ENCODE measurements at places on chromosomes 13 and 19.

DNA sequence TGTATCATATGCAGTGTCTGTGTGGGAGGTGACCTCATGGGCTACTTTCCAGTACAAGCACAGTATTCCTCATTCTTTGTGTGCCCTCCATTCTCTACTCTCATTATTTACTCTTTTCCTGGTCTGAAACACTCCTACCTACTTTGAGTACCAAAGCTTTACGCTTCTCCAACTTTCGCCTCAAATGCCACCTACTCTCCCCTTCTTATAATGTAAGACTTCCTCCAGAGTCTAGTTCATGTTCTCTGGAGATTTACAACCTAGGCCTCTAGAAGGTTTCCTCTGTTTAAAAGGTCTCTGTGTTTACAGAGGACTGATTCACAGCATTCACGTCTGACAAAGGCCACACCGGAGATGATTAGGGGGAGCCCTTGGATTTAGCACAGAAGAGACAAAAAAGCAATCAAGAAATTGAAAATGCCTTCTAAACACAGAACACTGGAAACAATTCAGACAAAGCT, 302.0 kb downstream of the KLF12 start:
- no peak for DNase-seq

GRCh38 chr19:1284293-1284978, 1.2 kb upstream of the EFNA2 start:
- no peak for DNase-seq

GRCh38 chr19:29942404-29943261, 594 bp downstream of the URI1 start:
- peak; percentile 70 for DNase-seq

GRCh38 chr13:110874508-110874960, 40.3 kb downstream of the ANKRD10 start:
- peak; percentile 78 for DNase-seq

DNA sequence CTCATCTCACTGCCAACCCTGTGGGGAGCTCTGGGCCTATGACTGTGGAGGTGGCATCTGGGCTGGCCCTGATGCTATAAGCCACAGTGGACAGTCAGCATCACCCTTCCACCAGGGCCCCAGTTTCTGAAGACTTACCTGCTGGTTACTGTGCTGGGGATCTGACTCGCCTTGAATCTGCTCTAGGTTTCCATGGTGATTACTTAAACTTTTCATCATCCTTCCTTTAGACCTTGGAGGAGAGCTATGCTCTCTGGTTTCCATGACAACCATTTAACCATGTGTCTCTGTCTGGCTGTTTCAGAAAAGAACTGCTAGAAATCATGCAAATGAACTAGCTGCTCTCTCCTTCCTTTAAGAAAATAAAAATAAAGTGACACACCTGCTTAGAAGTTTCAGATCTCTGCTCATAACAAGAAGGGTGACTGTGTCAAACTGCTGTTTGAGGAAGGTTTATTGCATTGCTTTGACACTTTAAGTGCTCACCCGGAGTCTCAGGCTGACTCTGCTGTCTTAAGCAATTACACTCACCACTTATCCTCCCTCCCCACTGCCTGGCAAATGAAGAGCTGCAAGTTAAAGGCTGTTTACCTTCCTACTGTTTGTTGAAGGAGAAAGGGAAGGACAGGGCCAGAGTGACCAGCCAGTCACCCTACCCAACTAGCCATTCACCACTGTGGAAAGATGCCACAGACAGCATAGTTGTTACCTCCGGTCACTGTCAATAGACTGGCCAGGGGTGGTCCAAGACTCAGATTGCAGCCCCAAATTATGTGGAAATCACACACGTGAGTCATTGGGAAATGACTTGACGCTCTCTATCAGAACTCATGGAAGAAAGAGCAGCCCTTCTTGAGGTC, 87.6 kb downstream of the HSPH1 start:
- peak; percentile 41 for DNase-seq

GRCh38 chr19:37654629-37655300, 500 bp downstream of the ZFP30 start:
- peak; percentile 26 for DNase-seq

DNA sequence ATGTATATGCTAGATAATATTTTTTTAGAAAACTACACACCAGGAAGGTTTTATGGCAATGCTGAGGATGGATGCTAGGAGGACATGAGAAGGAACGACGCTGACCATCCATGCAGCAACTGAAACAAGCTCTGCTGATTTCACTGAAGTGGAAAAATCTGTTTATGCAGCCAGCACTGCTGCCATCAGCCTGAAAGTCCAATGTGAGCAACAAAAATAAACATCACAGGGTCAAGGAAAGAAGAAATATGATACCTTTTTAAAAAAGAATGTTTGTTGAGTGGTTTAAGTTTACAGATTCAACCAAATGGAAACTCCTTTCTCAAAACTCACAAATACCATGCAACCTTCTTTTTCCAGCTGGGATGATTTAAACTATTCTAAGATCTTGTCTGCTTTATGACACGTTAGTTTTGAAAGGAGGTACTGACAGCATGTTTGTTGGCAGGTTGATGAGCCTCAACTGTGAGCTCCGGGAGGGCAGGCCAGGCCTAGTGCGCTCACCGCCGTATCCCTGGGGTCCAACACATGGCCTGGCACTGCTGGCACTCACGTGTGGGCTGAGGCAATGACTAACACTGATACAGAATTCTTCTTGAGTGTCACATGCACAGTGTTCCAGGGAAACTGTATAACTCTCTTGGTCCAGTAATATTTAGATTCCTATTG, 46.8 kb downstream of the LATS2 start:
- DNase-seq = no peak

- DNase-seq = no peak
Measured at GRCh38 chr19:44863990-44864389, 17.9 kb downstream of the NECTIN2 start.

GRCh38 chr19:10432736-10433130, 12.4 kb downstream of the PDE4A start:
- no peak for DNase-seq

DNA sequence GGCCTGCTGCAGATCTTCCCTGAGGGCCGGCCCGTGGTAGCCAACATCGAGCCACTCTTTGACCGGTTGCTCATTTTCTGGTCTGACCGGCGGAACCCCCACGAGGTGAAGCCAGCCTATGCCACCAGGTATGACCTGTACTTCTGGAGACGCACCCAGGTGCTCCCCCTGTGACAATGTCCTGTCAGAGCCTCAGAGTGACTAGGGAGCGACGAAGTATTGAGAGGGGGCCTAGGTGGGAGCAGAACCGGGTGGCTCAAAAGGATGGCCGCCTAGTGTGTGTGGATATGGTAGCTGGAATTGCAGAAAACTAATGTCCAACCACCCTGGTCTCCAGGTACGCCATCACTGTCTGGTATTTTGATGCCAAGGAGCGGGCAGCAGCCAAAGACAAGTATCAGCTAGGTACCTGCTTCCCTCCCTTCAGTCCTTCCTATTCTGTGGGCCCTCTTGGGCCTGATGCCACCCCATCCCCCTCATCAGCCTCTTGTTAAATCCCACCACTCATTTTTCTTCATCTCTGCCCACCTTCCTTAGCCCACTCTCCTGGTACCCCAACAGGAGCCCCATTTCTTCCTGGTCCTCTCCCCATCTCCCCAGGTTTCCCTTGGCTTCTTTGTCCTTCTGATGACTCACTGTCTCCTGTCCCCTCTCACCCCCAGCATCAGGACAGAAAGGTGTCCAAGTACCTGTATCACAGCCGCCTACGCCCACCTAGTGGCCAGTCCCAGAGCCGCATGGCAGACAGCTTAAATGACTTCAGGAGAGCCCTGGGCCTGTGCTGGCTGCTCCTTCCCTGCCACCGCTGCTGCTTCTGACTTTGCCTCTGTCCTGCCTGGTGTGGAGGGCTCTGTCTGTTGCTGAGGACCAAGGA, 8.4 kb downstream of the EGLN2 start:
- no peak for DNase-seq

GRCh38 chr19:6354098-6354674, 7.1 kb upstream of the CLPP start:
- no peak for DNase-seq
